ENCODE measurements at places on chromosomes 11 and 22.
A peak's percentile ranks its signal among the peaks of the same experiment; 100 is the strongest.

GRCh38 chr11:96199563-96200025 is 143.4 kb downstream of the MAML2 start:
- DNase-seq, result no peak

DNA sequence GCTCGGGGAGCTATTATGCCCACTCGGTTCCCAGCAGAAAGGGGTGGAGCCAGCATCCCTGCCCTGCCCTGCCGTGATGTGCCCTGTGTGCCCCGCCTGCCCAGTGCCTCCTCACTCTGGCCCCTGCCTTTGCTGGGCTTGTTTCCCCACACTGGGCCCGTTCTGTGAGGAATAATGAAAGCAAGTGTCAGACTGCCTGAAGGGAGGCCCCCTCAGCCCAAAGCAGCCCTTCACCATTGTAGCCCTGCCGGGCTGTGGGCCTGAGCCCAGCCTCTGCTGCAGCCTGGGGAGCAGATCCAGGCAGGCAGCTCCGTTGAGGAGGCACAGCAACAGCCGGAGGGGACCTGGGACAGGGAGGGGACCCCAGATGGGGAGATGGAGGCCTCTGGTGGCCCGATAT is 20.2 kb upstream of the NEFH start:
- DNase-seq, result no peak

- DNase-seq, result no peak
These were observed 65.2 kb downstream of the PDE2A start for GRCh38 chr11:72609045-72609444.

DNA sequence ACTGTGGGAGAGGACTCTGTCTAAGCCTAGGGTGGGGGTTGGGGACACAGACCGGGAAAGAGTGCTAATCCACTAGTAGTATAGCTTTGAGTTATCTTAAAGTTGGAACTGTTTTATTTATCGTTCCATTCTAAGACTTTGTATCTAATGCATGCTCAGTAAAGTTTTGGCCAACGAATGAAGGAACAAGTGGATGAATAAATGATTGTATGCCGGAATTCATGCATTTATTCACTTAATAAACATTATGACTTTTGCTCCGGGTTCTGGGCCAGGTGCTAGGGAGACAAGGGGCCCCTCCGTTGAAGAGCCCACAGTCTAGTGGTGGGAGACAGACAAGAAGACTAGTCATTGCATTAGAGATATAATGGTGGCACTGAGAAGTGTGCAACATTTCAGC is 645 bp downstream of the RNF121 start:
- no peak for DNase-seq

- DNase-seq, result no peak
These were observed 37.6 kb upstream of the SLC5A1 start for GRCh38 chr22:32005453-32005852.

DNA sequence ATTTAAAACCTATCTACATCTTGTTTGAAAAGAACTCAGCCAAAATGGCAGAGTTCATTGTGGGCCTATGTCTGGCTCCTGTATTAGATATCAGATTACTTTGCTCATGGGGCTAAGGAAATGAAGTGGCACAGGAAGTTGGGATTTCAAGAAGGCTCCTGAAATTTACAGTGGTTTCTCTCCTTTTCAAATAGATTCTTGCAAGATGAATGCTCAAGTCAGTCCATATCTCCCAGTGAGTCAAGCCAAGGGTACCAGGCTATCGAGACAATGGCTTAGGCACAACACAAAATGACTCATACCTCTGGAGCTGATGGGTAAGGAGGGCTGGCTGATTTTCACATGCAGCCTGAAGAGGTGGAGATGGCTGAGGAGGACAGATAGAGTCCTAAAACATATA is 24.1 kb upstream of the APOA1 start:
- no peak for DNase-seq

DNA sequence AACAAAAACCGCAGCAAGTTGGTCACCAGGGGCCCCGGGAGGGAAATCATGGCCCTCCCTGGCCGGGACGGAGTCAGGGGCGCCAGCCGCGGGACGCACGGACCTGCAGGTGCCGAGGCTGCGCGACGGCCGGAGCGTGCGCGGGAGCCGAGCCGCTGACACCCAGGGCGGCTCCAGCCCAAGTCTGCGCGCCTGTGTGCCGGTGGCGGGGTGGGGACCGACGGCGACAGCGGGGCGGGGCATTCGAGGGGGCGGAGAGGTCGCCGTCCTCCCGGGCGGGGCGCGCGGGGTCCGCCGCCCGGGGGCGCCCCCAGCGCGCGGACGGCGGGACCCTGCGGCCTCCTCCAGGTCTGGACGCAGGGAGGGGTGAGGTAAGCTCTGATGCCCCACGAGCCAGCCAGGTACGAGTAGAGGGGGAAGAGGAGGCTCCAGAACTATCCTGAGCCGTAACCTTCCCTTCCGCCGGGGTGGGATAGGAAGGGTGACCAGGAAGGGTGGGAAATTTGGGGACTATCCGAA is at the start of gene ESAM:
TSS of gene ESAM (minus strand) at position 186 of the 519 bp plus-strand sequence. CDS start at position 50, 136 bp downstream.
- DNase-seq, result no peak

DNA sequence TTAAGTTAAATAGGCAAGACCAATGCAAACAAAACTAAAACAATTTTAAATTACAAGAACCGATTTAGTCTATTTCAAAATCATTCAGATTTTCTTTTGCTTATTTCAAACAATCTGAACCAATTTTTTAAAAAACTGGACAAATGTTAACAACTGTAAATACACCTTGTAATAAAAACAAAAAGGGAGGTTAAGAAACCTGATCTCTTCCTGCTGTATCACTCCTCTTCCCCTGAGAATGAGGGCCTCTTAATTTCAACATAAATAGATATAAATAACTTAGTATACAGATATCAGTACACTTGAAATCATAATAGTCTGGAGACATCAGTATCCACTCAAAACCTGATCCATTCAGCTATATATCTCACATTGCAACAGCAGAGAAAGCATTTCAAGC is 346.6 kb downstream of the TTC28 start:
- peak; percentile 50 for DNase-seq

- no peak for DNase-seq
These were observed 24.4 kb upstream of the FSHB start for GRCh38 chr11:30206249-30206996.

- DNase-seq, result no peak
These were observed 292.7 kb downstream of the ETS1 start for GRCh38 chr11:128294671-128295050.

DNA sequence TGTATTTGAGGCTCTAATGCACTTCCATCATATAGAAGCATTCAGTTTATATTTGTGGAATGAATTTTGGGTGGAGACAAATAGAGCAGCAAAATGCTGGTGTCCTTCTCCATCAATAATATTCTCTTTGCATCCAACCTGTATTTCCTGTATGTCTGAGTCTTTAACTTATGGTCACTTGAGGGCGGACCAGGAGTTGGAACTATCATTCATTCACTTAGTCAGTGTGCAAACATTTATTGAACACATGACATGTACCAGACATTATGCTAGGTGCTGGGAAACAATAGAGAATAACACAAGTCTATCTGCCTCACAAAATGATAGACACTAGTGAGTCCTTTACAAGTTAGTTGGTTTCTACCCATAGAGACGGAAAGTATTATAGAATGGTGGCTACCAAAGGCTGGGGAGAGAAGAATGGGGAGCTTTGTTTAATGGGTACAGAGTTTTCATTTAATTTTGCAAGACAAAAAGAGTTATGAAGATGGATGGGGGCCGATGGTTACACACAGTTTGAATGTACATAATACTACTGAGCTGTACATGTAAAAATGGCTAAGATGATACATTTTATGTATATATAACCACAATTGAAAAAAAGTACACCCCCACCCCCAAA is 4.6 kb upstream of the TMEM123 start:
- DNase-seq, result no peak

- DNase-seq, result no peak
These were observed 208.1 kb upstream of the TENM4 start for GRCh38 chr11:79648766-79649520.

DNA sequence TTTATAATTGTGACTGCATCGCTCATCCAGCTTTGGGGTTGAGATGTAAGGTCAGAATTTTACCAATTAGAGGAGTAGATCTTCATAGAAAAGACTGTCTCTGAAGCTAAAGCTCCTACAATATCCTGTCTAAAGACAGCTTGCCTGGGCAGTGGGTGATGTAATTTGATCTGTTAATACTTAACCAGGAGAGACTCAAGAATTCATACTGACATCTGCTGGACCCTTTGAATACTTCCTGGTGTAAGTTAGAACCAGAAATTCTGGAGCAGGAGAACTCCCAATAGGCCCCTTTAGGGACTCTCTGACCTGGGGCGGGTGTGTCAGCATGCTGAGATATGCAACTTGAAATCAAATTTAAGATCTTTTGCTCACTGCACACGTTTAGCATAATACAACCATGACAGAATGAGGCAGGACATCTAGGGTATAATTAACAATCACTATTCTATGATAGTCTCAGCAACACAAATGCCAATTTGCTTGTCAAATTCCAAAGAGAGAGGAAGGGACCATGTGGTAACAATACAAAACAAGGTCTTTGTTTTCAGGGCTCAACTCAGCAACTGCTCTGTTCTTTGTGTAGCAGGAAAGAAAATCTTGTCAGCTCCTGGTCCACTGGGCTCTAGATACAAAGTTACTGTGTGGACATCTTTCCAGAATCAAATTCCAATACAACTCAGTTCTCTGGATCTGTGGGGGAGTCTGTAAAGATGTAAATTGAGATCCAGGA is 143.9 kb downstream of the INSC start:
- DNase-seq, result peak; percentile 42

GRCh38 chr11:115222863-115223530 is 281.2 kb downstream of the CADM1 start:
- no peak for DNase-seq

DNA sequence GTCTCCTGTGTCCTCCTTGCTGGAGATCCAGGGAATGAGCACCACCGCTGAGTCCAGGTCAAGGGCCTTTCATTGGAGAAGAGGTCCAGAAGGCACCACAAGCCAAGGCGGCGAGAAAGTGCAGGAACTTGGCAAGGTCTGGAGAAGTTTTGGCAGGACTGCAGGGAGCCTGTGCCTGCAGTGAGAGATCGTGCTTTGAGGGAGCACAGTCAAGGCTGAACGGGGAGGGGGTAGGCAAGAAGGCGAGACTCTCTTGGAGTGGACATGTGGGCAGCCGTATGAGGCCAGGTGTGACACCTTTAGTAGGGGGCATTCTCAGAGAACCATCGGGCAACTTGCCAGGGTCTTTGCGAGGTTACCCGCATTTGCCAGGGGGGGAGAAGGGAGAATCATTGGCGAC is 30.5 kb downstream of the LRRC10B start:
- no peak for DNase-seq
